NCI-H1417 (cell line): ENCODE measurements at places on chromosomes 1 and 21.
A peak's percentile ranks its signal among the peaks of the same experiment; 100 is the strongest.

DNA sequence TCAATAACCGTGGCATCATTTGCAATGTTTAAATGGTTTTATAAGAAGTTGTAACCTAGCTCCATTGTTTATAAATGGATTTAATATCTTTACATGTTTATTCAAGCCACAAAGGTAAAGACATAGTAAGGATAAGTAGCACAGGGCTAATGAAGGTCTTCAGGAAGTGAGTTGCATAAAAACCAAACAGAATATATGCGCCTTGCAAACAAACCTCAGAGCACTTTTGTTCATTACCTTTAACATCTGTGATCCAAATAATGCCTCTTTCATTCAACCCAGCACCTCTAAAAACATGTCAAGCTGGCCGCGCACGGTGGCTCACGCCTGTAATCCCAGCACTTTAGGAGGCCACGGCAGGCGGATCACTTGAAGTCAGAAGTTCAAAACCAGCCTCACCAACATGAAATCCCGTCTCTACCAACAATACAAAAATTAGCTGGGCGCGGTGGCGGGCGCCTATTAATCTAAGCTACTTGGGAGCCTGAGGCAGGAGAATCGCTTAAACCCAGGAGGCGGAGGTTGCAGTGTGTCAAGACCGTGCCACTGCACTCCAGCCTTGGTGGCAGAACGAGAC, 25.3 kb downstream of the BRINP3 start:
- no peak for DNase-seq

GRCh38 chr1:77341195-77341594, 59.4 kb downstream of the AK5 start:
- DNase-seq = no peak

GRCh38 chr1:204641455-204641854, 44.1 kb downstream of the LRRN2 start:
- no peak for DNase-seq

GRCh38 chr1:47678464-47678980, 240.7 kb downstream of the FOXD2 start:
- no peak for DNase-seq

- no peak for DNase-seq
Measured at GRCh38 chr1:12496154-12496961, 121.7 kb downstream of the DHRS3 start.

GRCh38 chr1:43351421-43352350, 7.1 kb upstream of the CDC20 start:
- no peak for DNase-seq

GRCh38 chr1:203567596-203567995, 59.0 kb upstream of the ATP2B4 start:
- DNase-seq = no peak

- DNase-seq = no peak
Measured at GRCh38 chr1:213176341-213176740, 125.3 kb downstream of the RPS6KC1 start.

DNA sequence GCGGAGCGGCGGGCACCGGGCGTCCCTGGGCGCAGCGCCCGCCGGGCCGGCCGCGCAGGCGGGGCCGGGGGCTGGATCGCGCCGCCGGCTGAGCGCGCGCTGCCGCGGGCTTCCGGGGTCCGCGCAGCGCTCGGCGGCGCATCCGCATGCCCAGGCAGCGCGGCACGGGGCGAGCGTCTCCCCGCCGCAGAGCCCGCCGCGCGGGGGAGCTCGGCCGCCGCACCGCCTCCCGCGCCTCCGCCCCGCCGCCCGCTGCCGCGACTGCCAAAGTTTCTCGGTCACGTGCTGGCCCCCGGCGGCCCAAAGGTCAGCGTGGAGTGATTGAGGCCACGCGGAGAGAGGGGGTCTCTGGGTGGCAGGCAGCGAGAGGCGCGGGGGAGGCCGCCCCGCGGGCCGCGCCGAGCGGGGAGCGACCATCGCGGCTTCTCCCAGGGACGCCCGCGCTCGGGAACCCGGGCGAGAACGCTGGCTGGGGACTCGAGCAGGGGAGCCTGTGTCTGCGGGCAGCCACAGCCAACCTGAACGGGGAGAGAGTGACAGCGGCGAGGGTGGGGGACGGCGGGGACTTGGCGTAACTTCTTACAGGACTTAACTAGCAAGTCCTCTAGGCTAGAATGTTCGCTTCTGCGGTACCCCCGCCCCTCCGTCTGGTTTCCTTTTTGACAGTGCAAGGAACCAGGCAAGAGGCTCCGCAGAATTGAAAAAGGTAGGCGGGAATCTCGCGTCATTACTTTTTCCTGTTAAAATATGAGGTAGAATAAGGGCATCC, at the start of gene ILDR2:
Gene ILDR2 (minus strand): TSS at position 180 of the 769 bp plus-strand sequence. CDS start 272 bp downstream, outside the sequence.
- DNase-seq = peak; percentile 88

- no peak for DNase-seq
Measured at GRCh38 chr1:93196591-93196990, 16.1 kb downstream of the CCDC18 start.

GRCh38 chr1:11804666-11805421, 920 bp downstream of the MTHFR start:
- peak; percentile 77 for DNase-seq

DNA sequence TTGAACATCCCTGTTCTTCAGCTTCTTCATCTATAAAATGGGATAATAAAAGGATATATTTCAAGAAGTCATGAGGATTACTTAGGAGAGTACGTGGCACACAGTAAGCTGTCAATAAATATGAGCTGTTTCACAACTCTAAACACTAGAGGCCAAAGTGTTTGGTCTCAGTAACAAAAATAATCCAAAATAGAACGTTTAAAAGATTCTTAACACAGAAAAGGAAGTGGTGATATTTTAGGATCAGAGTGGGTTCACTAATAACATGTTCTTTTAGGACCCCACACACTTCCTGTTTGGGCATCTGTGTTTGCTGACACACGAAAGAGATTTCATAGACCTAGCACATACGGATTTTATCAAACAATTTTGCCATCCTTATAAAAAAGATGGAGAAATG, 32.9 kb downstream of the TNFSF18 start:
- DNase-seq = no peak

DNA sequence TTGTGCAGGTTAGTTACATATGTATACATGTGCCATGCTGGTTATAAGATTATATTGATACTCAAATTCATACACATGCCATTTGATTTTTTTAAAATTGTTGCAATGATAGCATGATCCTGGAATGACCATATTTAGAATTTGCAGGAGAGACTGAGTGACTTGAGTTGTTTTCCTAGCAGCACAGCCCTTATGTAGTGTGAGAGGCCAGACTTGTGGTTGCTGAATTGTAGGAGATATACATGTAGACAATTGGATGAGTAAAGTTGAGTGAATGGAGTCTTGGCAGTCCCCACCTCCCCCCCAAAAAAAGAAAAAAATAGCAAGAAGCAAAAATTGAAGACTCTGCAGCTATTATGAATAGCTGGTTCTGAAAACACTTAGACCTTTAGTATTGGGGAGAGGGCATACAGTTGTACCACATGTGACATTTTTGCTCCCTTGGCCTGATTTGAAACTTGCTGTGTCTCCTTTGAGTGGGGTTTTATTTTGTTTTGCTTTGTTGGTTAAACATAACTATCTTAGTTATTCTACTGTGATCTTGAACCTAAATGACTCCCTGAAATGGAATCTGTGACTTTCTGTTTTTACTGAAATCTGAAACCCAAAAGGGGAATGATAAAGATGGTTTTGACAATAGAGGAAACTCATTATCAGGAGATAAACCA, 280.3 kb downstream of the HMCN1 start:
- DNase-seq = no peak

DNA sequence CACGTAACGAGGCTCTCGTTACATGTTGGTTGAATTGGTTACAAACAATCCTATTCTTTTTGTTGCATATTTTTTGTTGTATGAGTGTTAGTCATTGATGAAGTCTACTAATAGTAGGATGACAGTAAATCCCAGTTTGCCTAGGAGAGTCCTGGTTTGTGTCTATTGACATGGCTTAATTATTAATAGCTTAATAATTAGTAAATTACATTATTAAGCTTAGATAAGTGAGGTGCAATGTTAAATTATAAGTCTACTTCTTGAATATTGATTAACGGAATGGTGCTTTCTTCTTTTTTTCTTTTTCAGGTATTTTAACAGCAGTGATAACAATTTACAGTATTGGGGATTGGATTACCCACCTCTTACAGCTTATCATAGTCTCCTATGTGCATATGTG, 34.5 kb downstream of the ALG6 start:
- no peak for DNase-seq

DNA sequence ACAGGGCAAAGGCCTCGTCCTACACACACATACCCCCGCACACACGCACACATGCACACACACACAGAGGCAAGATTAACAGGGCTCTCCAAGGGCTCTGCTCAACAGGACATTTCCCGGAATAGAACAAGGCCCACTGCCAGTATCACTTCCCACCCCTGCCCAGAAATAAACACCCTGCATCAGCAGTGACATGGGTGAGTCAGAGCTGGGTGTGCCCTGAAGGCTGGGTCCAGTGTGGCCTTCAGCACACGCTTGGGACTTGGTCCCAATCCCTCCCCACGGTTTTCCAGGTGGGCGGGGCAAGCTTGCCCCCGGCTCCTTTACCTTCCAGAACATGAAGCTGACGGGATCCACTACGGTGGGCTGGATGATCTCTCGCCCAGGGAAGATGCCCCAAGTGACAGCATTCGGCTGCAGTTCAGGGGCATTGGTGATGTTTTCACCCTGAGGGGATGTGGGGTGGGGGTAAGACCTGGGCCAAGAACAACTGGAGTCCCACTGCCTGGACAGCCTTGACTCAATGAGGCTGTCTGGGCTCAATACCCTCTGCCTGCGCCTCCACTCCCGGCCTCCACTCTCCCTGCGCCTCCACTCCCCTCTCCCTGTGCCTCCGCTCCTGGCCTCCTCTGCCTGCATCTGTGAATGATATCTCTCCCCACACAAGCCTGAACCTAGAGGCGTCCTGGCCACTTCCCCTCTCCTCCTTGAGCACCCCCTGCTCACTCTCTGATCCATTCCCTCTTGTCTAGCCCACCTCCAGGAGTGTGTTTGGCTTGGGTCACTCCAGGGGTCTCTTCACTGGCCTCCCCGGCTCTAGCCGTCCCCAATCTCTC, 14.7 kb downstream of the MTHFR start:
- no peak for DNase-seq

GRCh38 chr1:56133522-56134472, 445.6 kb downstream of the PLPP3 start:
- no peak for DNase-seq

DNA sequence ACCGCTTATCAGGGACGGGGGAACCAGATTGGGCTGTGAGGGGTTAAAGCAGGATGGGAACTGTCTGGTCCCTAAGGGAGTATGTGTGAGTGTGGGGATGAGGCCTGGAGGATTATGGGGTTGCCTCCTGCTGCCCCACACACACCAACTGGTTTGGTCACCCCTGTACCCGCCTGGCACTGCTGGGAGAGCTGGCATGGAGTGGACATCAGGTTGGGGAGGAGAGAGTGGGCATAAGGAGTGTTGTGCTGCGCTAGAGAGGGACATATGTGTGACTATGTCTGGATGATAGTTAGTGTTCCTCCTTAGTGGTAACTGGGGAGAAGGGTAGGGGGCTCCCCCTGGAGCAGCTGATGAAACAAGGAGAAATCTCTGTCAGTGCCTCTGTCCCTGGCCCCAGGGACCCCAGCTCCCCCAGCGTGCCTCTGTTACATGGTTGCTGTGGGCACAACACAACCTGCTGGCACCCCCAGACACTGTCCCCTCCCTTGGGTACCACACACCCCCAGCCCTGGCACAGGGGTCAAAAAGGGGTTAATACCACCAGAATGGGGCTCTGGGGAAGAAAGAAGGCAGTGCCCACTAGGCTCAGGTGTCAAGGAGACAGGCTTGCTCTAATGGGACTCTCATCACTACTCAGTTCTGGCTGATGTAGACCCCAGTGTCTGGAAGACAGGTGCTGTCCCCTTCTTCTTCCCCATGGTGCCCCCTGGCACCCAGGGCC, 1.9 kb downstream of the ZBTB7B start:
- peak; percentile 56 for DNase-seq

DNA sequence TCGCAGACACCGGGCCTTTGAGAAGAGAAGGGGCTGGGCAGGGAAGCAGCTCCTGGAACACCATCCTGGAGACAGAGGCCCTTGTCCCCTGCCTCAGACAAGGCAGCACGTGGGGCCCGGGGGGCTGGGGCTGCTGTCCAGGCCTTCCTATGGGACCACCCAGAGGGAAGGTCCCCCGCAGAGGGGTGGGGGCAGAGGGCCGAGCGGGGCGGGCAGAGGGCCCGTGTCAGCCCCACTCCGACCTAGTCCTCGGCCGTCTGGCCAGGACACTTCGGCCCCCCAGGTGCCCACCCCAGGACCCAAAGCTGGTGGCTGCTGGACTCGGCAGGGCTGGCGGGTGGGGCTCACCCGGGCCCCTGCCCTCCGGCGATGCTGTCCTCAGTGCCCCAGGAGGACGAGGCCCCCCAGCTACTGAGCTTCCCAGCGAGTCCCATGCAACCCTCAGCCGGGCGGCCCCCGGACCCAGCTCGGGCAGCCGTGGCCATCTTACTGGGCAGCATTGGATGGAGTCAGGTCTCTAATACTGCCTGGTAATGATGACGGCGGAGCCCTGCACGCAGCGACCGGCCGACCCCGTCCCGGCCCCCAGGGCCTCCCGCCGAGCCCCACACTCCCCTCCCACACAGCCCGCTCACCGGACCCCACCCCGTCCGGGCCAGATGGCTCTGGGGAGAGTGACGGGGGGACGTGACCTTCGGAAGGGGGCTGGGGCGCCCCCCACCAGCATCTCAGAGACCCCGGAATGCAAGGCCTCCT, 6.9 kb upstream of the TTLL10 start:
- DNase-seq = no peak

DNA sequence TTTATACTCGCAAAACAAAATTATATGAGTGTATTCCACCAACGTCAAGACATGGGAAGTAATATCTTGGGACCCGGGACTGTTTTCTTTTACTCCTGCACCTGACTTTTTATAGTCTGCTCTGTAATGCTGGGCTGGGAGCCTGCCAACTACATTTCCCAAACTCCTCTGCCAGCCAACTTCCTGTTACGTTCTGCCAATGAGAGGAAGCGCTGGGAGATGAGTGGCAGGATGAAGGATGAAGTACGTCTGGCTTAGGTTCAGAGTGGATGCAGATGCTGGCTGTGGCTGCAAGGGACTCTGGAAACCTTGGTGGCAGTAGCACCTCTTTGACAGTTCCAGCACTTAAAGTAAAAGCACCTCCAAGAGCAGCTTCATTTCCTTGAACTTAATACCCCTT, 59.6 kb downstream of the USP24 start:
- no peak for DNase-seq

DNA sequence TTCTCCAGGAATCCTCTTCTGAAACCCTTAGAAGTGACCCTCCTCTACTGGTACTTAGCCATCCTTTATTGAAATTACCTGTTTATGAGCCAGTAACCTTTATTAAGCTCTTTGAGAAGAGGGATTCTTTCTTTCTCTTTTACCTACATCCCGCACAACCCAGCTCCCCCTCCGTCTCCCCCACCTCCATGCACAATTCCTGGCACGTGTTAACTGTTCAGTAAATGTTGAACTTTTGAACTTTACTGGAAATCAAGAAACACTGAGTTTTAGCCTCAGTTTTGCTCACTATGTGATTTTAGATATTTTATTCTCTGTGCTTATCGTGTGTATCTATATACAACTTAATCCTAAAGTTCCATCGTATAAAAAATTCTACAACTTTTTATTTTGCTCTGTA, 1.8 kb downstream of the TMED5 start:
- no peak for DNase-seq

GRCh38 chr1:227959325-227959860, 11.7 kb upstream of the WNT9A start:
- DNase-seq = no peak
